Fibroblast of lung (primary cell): ENCODE measurements at places on chromosomes 5 and 9. TPM values are rescaled to one million over a fixed set of nuclear protein-coding genes. Genes with fewer than 3 reads are reported as not detected.

EIF4E1B gene
- not detected in 2 replicates for total RNA-seq

- no peak within 1 kb of the TSS for H3K4me3 ChIP-seq
- no peaks in the 10 kb centered on the region for H3K27me3 ChIP-seq
- peak; percentile 24 for DNase-seq
- H3K27ac ChIP-seq = no peak within 1 kb of the TSS
Observed at GRCh38 chr5:102296178-102296817, at the start of gene SLCO4C1. Gene SLCO4C1 (minus strand): TSS chr5:102296284. CDS start chr5:102296262, 22 bp downstream.

DNA sequence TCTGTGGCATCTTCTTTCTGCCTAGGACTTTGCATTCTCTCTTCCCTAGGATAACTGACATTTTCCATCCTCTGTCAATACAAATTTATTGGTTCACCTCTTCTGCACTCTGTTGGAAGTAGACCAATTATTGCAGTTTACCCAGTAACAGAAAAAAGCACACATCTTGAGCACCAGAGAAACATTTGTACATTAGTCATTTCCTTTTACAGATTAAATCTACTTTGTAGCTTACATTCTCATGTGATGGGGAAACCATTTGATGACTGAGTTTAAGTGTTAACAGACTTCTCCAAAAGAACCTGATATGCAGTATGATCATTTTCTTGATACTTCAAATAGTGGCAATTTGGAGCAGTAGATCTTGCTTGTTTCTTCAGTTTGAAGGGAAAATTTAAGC, 1098.8 kb downstream of the DTWD2 start:
- no peaks in the 10 kb centered on the region for H3K36me3 ChIP-seq
- DNase-seq = no peak
- no peak overlapping the region for H3K4me3 ChIP-seq
- H3K27ac ChIP-seq = no peak overlapping the region
- H3K27me3 ChIP-seq = no peaks in the 10 kb centered on the region

CDC42SE2 gene
- total RNA-seq = 16.4 and 26.1 TPM in 2 replicates

HTR4 gene
- total RNA-seq = not detected in 2 replicates

- no peaks in the 10 kb centered on the region for H3K36me3 ChIP-seq
- DNase-seq = no peak
- peaks cover 9% of the 10 kb centered on the region for H3K27me3 ChIP-seq
- H3K27ac ChIP-seq = no peak overlapping the region
Observed at GRCh38 chr9:134558124-134558905, 83.3 kb upstream of the COL5A1 start.

- peak; percentile 34 for DNase-seq
- H3K36me3 ChIP-seq = no peaks in the 10 kb centered on the region
- no peak overlapping the region for H3K27ac ChIP-seq
- peaks cover 4% of the 10 kb centered on the region for H3K4me1 ChIP-seq
Observed at GRCh38 chr5:131810510-131811249, 13.9 kb upstream of the FNIP1 start.

- H3K27me3 ChIP-seq = peaks cover 21% of the 10 kb centered on the region
- H3K36me3 ChIP-seq = no peaks in the 10 kb centered on the region
- no peaks in the 10 kb centered on the region for H3K4me1 ChIP-seq
- H3K27ac ChIP-seq = no peak overlapping the region
- DNase-seq = no peak
- no peak overlapping the region for H3K4me3 ChIP-seq
Observed at GRCh38 chr9:97755618-97756267, 58.6 kb upstream of the XPA start.

DNA sequence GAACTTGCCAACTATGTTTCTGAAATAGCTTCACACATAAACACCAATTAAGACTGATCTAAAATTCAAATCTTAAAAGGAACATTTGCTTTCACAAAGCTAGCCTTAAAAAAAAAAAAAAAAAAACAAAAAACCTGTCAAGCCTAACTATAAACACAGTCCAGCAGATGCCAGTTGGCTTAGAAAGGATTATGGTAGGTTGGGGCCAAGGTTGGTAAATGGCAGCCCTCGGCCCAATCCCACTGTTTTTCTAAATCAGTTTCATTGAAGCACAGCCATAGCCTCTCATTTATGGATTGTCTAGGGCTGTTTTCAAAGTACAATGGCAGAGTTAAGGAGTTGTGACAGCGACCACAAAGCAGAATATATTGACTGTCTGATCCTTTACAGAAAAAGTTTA, 75.7 kb upstream of the FRRS1L start:
- no peak for DNase-seq
- no peak overlapping the region for H3K27ac ChIP-seq
- H3K4me3 ChIP-seq = no peak overlapping the region
- H3K27me3 ChIP-seq = no peaks in the 10 kb centered on the region

GRCh38 chr9:17116400-17116837, 18.4 kb upstream of the CNTLN start:
- H3K4me3 ChIP-seq = no peak overlapping the region
- no peaks in the 10 kb centered on the region for H3K36me3 ChIP-seq
- no peak overlapping the region for H3K27ac ChIP-seq
- no peaks in the 10 kb centered on the region for H3K27me3 ChIP-seq
- peak; percentile 33 for DNase-seq

DNA sequence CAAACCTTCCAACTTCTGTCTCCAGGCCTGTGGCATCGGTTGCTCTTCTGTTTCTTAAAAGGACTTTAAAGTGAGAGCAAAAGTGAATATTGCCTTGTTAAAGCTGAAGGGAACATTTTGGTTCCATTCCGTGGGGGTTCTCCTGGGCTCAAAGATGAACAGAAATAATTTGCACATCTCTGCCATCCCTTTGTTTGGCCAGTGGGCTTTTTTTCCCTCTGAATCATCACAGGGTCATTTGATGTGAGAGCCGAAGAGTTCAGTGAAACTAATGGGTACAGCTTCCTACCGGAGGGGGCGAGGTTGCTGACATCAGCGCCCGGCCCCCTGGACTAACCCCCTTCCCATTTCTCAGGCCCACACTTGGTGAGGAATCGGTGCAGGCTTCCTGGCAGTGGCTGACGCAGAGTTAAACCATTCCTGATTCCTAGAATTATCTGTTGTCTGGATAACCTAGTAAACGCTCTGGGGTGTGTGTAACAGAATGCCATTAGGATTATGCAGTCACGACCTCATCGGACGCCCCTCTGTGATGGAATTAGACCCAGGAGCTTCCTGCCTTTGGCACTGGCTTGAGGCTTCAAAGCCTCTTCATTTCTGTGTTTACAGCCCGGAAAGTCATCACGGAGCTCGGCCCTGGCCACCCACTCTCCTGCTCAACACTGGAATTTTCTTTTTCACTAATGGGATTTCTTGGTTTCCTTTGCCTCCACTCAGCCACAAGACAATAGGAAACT, 61.6 kb upstream of the RPL26L1 start:
- DNase-seq = peak; percentile 99
- H3K27ac ChIP-seq = peak overlapping the region; percentile 98
- H3K27me3 ChIP-seq = no peaks in the 10 kb centered on the region
- H3K4me3 ChIP-seq = peak overlapping the region; percentile 34
- peaks cover 9% of the 10 kb centered on the region for H3K36me3 ChIP-seq

DNA sequence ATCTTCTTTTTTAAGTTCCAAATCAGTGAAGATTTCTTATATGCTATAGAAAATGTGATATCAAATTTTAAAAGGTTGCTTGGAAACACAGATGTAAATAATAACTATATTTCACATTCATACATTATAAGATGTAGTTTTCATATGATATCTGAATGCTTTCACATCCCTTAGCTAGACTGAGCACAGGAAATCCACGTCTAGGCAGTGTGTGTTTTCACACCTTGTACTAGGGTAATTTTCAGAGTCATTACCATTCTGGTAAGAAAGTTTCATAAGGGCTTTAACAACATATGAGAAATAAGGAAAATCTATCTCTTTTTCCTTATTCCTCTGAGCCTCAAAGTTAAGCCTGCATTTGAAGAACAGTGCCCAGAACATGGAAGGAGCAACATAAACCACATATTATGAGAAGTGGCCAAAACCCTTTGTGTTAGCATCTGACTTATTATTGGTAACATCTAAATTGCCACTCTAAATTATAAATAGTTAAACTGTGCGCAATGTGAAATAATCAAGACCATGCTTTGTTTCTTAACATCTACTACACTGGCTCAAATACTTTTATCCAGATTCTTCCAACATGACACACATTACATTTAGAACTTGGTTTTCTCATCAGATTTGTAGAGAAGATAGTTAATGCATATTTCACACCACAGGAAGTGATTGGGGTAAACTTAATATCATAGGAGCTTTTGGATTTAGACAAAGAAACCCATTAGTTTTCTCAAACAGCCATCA, 113.3 kb downstream of the PPP2R2B start:
- no peaks in the 10 kb centered on the region for H3K27me3 ChIP-seq
- H3K4me1 ChIP-seq = no peaks in the 10 kb centered on the region
- DNase-seq = peak; percentile 81

GFM2 gene
- 36.7 and 51.7 TPM in 2 replicates for total RNA-seq

- no peak overlapping the region for H3K4me3 ChIP-seq
- H3K27ac ChIP-seq = no peak overlapping the region
- no peaks in the 10 kb centered on the region for H3K27me3 ChIP-seq
- DNase-seq = no peak
- H3K36me3 ChIP-seq = no peaks in the 10 kb centered on the region
Observed at GRCh38 chr9:3447143-3447542, 78.7 kb downstream of the RFX3 start.
